ENCODE measurements at places on chromosomes 5 and 9.

- DNase-seq, result no peak
Observed at GRCh38 chr5:1656271-1656975, 132.7 kb upstream of the LPCAT1 start.

DNA sequence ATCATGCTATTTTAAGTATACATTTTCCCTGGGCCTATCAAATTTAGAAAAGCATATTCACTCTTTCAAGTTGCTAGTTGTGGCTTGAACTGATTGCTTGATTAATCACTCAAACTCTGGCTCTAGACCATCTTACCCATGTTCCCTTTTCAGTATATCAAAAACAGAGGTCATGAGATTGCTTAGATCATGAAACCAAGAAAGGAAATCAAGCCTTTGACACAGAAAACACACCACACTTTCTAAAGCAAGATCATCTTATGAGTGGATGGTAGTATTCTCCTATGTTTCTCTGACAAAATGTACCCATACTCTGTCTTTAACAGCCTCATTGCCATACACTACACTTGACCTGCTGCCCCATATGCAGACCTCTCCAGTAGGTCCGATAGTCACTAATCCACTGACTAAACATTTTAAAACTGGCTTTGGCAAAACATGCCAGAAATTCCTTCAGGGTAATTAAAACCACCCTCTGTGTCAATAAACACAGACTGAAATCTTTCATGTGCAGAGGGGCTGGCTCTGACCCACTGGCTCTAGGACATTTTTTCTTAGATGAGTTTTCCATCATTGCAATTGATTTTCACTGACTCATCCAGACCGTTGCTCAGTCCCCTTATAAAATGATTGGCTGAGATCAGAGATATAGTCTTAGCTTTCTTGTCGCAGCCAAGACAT lies 18.2 kb downstream of the PPP2R2B start:
- DNase-seq, result no peak

DNA sequence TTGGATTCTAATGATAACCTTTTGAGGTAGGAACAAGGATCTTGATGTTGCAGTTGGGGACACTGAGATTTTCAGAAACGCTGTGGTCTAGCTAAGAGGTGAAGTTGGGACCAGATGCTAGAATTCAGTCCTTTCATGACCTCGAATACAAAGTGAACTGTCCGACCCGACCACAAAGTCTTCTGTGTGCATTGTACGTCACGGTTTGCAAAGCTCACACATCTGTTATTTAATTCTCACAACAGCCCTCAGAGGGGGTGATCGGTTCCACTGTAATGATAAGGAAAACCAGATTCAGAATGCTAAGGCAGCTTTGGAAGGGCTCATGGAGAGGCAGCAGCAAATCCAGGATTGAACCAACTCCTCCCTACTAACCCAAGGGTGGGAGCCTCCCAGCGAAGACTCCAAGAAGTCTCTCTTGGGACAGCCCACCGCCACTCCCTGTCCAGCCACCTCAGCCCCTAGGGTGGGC lies 16.6 kb upstream of the KIF12 start:
- no peak for DNase-seq

- DNase-seq, result no peak
Observed at GRCh38 chr5:19411936-19412335, 576.1 kb downstream of the CDH18 start.

DNA sequence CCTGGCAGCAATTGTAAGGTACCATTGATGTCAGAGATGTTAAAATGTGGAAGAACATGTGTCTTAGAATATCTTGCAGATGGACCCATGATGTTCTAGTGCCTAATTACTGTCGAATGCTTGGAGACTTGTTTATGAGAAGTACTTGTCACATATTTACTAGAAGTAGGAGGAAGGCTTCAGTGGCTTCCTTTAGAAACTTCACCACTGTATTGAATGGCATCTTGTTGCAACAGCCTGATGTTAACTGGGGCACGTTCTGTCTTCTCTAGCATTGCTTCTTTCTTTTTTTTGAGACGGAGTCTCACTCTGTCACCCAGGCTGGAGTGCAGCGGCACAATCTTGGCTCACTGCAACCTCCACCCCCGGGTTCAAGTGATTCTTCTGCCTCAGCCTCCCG lies 16.5 kb downstream of the UGCG start:
- no peak for DNase-seq

GRCh38 chr5:75365740-75366139 lies 28.7 kb downstream of the HMGCR start:
- no peak for DNase-seq

- no peak for DNase-seq
Observed at GRCh38 chr5:139368613-139369012, 14.5 kb downstream of the SLC23A1 start.

- peak; percentile 24 for DNase-seq
Observed at GRCh38 chr5:159456722-159457465, 126.6 kb upstream of the IL12B start.

GRCh38 chr9:114392749-114393112 lies 4.9 kb upstream of the AKNA start:
- DNase-seq, result no peak

Measured in stimulated activated CD4-positive, alpha-beta T cell treated with anti-CD3 and anti-CD28 coated beads, Interleukin-4, amount 100 ng/mL, for 4 hours (primary cell).